Caki2 (cell line): ENCODE measurements at places on chromosomes 7 and 10.

DNA sequence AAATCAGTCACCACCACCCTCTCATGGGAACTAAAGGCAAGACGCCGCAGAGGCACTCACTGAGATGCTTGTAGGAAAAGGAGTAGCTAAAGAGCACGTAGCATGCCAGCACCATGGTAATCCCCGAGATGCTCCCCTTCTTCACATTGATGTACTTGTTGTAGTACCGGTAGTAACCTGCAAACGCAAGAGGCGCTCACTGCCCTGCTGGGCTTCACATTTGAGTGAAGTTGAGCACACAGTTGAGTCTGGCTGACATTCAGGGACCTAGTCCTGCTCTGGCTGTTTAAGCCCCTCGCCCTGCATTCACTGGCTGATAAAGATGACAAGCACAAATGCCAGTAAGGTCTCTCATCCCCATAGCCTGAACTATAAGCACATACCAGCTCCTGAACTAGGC, 6.9 kb downstream of the ATP5MF start:
- DNase-seq: no peak

DNA sequence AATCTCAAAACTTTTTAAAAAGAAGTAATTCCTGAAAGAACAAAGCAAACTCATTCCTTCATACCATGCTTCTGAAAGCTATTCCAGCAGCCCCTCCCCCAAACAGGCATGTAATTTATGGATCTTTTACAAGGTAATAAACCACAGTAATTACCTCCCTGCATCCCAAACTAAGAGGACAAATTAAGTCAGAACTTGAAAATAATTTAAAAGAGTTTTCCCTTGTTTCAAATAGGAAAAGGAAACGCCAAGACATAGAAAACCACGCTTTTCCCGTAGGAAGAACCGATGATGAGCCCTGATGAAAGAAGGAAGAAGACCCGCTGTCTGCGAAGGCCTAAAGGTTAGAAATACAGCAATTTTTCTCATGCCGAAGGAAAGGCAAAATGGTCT, 8.9 kb downstream of the HOXA4 start:
- DNase-seq: no peak

GRCh38 chr10:118108194-118109026, 61.7 kb upstream of the RAB11FIP2 start:
- DNase-seq: no peak

GRCh38 chr10:12473491-12473890, 124.1 kb downstream of the CAMK1D start:
- DNase-seq: no peak

- DNase-seq: peak; percentile 33
Observed at GRCh38 chr7:71801976-71802375, 610.2 kb downstream of the CALN1 start.

DNA sequence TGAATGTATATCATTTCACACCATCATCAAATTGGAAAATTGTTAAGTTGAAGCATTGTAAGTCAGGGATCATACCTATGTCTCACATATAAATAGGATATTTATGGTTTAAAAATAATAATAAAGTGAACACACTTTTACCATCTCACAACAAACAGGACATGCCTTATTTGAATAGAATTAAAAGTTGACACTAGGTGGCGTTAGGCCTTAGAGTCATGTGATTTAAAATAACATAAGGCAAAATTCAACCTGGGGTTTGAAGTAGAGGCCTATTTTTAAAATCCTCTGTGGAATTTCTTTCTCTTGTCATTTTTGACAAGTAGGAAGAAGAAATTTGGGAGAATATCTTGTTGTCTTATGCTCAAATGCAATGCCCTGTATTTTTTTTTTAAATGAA, 184.7 kb upstream of the PCDH15 start:
- DNase-seq: no peak
